Astrocyte of the spinal cord (primary cell): ENCODE measurements at places on chromosomes 16 and 17.

DNA sequence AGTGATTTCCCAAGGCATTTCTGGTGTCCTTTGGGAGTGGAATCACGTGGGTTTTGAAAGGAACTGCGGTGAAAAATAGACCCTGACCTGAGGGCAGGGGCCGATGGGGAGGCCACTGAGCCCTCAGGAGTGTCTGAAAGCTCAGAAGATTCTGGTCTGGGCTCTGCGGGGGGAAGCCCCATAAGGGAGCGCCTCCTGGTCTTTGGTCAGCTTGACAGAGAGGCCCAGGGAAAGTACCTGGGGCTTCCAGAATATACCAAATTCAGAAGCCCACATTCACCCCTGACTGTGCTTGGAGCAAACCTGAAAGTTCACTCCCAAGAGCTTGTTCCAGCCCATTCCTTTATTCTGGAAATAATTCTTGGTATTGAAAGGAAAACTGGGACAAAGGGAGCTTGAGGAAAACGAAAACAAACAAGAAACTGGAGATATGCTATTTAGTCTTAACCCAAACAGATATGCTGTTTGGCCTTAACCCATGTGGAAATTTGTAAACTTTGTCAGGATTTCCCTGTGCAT is 23.2 kb upstream of the NAGLU start:
- no peak for DNase-seq

DNA sequence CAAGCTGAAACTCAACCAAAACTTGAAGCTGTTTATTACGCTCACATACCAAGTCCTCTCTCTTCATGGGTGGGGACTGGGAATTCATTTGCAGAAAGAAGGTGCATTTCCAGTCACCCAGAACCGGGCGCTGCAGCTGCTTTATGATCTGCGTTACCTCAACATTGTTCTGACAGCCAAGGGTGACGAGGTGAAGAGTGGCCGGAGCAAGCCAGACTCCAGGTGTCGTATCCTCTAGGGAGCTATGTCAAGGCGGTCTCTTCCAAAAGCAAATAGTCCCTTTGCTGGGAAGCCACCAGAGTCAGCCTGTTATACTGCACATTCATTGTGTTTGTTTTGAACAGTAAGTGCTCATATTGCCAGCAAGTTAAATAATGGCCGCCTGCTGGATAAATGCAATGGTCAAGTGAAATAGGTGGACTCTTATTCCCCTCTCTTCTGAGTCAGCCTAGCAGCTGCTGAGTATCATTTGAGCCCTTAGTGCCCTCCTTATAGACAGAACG is 12.7 kb downstream of the COG1 start:
- DNase-seq, result no peak

- DNase-seq, result peak; percentile 95
Measured at GRCh38 chr16:53817117-53817755, 113.3 kb downstream of the FTO start.

DNA sequence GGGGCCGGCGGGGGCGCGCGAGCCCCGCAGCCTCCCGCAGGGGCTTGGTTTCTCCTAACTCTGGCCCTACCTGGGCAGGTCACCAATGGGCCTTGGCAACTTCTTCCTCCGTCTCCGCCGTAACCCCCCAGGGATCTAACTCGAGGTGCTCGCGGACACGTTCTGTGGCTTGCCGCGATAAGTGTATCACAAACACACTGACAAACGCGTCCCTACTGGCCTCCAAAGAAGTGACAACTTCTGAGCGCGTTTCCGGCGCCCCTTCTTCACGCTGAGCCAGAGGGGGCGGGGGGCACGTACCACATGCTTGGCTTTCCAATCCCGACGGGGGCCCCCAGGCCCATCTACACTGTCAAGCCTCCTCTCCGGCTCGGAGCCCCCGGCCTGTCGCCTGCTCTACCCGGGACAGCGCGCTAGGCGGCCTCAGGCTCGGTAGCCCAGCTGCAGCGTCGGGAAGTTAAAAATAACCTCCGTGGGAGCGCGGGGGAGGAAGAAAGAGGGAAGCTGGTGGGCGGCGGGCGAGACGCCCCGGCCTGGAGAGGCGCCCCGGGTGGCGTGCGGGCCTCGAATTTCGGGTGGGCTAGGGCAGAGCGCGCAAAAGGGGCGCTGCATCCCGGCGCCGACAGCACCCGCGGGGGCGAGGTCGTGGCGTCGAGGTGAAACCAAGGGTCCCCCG is 725 bp upstream of the SPHK1 start:
- DNase-seq, result peak; percentile 55

DNA sequence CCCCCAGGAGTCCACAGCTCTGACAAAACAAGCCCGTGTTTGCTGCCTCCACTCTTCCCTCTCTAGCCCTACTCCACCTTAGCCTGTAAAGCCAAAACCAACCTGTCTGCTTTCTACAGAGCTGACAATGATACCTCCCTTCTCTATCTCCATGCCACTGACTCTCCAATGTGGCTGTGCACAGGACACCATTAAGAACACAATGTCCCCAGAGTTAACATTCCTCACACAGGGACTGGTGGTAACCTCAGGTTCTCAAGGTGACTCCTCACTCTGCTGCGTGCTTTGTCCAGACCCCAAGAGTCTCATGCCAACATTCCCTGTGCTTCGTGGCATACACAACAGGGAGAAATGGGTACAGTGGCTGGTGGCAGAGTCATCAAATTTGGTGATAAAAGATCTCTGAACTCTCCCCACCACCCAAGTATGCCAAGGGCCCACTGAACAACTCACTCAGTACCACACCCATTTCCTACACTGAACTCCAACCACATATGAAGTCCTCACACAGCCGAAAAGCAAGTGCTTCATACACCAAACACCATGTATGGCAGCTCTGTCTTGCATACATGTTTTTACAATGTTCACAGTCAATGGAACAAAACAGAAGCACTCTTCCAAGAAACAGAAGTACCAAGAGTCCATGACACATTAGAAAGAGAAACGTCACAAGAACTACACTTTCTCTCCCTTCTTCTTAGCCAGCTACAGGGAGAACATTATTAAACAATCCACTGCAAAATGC is 21.1 kb downstream of the CSNK2A2 start:
- no peak for DNase-seq

GRCh38 chr16:88320947-88321634 is 61.7 kb upstream of the ZNF469 start:
- DNase-seq, result no peak

DNA sequence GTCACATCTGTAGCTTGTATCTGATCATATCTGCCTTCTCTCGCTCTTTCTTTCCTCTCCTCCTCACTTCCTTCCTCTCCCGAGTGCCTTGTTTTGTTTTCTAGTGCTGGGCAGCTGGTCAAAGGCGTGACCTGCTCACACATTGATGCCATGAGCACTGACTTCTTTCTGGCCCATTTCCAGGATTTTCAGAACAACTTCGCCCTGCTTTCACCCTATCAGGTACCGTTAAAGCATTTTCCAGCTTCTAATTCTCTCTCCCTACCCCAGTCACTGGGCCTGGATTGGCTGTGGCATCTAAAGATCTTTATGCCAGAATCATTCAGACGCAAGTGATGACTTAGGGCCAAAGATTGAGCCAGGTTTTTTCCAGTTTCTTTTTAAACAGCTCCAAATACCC is 55.5 kb downstream of the OTOA start:
- no peak for DNase-seq

DNA sequence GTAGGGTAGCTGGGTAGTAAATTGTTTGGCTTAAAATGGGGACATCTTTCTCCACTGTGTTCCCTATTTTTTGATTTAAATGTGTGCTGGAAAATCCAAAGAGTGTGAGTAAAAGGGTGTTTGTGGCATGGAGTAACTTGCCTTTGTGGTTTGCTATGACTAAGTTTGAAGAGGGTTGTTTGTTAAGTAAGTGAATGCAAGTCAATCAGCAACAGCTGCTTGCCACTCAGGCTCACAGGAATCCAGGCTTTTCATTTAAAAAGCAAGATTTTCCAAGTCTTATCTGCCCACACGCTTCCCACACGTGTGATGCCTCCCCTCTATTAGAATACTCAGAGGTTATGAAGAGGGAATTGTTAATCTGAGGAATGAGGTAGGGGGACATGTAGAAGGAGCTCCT is 847.7 kb upstream of the RBFOX1 start:
- DNase-seq, result no peak

DNA sequence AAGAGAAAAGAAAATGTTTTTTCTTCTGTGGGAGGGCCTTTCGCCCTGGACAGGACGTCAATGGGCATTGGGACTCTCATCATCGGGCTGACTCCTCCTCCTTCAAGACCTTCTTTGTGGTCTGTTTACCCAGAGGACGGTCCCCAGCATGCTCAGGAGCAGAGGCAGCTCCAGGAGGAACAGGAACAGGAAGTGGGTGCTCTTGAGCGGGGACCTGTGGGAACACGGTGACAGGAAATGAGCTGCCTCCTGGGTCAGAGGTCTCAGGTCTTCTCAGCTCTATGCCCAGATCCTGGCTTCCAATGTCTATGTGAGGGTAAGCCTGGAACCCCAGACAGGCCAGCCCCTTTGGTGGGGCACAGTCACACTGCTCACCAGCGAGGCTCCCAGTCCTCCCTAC is 12.2 kb downstream of the CD300LD start:
- no peak for DNase-seq

DNA sequence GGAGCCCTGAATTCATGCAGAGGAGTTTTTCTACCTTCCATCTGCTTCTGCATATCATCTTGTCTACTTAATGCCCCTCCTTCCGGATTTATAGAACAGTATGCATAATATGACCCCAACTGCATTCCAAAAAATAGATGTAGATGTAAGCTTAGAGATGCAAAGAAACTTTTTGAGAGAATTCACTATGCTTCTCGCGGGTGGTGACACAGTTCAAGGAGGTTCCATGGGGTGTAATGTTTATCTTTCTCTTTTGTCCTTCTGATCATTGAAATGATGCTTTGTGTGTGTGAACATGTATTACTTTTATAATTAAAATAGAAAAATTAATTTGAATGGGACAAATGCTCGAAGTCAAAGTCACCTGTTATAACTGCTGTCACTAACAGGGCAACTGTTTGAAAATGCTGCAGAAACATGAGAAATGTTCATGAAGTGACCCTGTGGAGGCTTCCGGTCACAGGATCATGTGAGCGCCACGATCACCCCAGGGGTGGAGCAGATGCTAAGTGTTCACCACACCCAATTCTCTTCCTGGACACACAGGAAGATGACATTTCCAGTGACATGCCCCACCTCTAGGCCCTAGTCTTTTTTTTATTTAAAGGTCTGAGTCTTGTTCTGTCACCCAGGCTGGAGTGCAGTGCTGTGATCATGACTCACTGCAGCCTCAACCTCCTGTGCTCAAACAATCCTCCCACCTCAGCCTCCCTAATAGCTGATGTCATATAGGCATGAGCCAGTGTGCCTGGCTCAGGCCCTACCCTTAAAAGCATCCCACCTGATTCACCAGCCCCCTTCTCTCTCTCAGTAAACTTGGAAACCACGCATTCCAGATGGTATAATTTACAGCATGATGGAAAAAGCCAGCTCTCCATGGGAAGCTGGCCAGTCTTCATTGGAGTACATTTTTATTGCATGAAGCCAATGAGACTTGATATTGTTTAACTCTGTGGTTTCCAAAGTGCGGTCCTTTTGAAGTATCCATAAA is 21.0 kb upstream of the AGRP start:
- DNase-seq, result peak; percentile 40

GRCh38 chr17:76560877-76561221 is 21.0 kb downstream of the PRCD start:
- DNase-seq, result no peak

- peak; percentile 10 for DNase-seq
Measured at GRCh38 chr17:32878211-32878610, 1.3 kb upstream of the MYO1D start.

GRCh38 chr16:49754495-49755312 is 101.2 kb downstream of the ZNF423 start:
- DNase-seq, result peak; percentile 55

- DNase-seq, result no peak
Measured at GRCh38 chr16:19659554-19659953, 58.5 kb downstream of the KNOP1 start.

DNA sequence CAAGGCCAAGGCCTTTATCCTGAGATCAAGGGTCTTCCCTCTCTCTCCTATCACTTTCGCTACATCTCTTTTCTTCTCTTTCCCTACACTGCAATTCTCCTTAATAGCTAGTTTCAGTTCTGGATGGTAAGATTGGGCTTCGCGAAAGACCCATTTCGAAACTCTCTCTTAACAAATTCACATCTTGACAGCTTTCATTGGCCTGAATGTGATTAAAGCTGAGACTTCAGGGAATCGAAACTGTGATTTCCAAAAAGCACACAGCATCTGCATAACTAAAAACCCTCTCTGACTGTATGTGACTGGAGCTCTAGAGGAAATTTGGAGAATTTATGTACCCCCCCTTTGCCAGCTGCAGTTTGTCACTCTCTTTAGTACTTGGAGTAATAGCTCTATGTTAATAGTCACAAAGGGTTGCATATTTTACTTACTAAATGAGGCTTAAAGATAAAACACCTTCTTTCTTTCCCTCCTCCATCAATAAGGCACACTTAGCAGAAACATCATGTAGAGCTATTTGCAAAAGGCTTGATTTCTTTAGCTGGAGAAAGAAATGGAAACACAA is 105.3 kb upstream of the FAM20A start:
- DNase-seq, result no peak

GRCh38 chr17:30594223-30594952 is 117.2 kb downstream of the GOSR1 start:
- DNase-seq, result no peak

DNA sequence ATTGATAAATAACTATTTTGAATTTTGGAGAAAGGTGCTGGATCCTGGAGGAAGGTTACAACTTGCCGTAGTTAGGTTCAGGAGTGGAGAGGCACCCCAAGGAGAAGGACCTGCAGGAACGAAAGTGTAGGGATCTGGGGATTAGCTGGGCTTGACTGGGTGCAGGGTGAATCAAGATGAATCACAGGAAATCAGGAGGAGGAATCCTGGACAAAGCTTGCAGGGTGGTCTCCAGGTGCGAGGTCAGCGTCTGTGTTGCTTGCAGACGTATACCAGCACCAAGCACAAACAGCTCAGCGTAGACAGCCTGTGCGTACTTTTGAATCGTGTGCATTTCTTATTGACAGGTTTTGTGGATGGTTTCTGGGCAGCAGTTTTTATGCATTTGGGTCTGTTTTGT is 144.3 kb downstream of the MSI2 start:
- DNase-seq, result no peak

GRCh38 chr16:56608876-56609462 is 585 bp downstream of the MT2A start:
- no peak for DNase-seq

- DNase-seq, result no peak
Measured at GRCh38 chr17:8894202-8894671, 26.8 kb upstream of the PIK3R6 start.

GRCh38 chr16:87543436-87544191 is 50.8 kb upstream of the ZCCHC14 start:
- no peak for DNase-seq

- no peak for DNase-seq
Measured at GRCh38 chr16:17362183-17362582, 108.6 kb downstream of the XYLT1 start.

DNA sequence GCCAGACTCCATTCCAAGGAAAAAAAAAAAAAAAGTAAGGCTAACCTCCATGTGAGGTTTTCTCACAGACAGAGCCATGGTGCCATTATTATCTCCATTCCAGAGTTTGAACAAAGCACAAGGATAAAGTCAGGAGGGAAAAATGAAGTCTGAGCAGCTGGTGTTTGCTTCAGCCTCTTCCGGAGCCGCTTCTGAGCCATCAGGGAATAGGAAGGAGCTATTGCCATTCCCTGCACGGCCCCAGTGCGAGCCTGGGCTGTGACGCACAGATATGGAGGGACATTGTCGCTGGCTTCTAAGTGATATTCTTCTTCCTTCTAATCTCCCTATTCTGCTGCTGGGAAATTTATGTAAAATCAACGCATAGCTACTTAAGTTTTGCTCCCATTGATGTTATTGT is 69.5 kb upstream of the PIRT start:
- DNase-seq, result no peak
